ENCODE measurements at places on chromosomes 1 and 21.

DNA sequence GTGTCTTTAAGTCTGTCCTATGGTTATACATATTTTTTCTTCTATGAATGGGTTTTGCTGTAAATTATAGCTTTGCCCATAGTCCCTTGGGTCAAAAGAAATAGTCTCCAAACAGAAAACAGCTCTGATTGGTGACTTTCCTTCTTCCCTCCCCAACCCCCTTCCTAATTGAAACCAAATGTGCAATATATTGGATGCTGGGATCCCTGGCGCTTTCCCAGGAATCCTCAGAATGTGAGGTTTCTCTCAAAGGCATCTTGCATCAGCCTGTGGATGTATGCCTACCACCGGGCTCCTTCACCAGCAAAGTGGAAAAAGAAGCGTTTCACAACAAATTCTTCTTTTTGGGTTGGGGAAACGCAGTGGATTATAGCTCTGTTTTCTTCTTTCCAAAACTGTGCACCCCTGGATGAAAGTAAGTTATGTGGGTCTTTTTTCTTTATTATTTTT, at the start of gene DDR2:
Gene DDR2, plus strand, starts transcription at position 248 of the 450 bp plus-strand sequence. CDS start 86,600 bp downstream, outside the sequence.
- DNase-seq, result no peak

DNA sequence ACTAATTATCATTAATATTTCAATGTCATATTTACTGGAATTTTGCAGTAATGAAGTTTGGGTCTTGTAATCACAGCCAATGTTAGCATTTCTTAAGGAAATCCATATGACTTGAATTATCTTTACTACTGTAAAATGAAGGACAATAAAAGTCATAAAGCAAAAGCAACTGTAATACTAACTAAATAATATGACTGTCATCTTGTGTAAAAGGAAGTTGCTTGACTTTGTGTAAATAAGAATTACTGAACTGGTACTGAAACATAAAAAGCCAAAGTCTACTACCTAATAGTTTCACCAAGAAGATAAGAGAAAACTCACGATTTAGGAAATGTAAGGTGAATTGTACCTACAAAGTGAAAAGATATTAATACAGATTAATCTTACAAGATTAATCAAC, 57.5 kb downstream of the ATP6V1G3 start:
- no peak for DNase-seq

DNA sequence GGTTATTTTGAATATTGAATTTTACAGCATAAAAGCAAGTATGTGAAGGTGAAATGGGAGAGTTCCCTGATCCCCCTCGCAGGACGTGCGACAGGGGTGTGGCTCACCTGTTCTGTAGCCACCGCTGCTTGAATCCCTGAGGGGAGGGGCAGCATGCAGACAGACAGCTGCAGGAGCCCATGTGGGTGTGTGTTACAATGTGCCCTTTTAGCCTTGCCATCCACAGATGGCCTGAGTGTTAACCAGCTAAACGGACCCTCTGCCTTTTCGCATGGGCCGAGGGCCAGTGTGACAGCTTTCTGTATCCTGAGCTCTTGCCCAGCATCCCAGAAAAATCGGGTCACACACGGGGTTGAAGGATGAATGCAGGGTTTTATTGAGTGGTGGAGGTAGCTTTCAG, 43.3 kb downstream of the JAM2 start:
- DNase-seq, result no peak

GRCh38 chr1:28111157-28111556, 22.7 kb upstream of the EYA3 start:
- no peak for DNase-seq

DNA sequence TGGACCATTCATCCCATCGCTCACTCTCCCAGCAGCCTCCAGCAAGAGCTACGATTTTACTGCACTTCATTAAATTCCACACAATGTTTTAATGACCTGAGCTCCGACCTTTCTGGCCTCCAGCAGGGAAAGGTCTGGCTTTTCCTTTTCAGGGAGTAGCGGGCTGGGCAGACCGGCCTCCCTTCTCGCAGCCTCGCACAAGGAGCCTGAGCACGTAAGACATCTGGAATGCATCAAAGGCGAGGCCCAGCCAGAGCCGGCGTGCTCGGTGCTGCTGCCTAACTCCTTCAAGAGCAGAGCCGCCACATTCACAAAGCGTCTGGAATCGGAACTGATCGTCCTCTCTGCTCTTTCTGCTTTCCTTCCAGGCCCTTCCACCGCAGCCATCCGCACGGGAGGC, 32.5 kb upstream of the FHAD1 start:
- DNase-seq, result no peak

GRCh38 chr1:66300972-66301451, 232.9 kb upstream of the SGIP1 start:
- peak; percentile 52 for DNase-seq

GRCh38 chr1:227731241-227731677, 3.8 kb downstream of the JMJD4 start:
- DNase-seq, result no peak

GRCh38 chr21:15121097-15121654, 56.4 kb upstream of the NRIP1 start:
- no peak for DNase-seq

DNA sequence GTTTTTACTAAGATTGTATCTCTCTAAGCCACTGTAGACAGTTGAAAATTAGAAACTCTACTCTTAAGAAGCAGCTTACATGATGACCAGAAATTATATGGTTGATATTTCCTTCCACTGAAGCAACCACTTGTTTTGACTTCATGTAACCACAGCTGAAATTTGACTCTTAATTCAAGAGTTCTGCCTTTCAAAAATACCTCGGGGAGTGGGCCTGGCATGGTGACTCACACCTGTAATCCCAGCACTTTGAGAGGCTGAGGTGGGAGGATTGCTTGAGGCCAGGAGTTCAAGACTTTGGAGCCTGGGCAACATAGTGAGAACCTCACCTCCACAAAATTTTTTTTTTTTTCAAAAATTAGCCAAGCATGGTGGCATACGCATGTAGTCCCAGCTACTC, 4.3 kb downstream of the AMPD1 start:
- no peak for DNase-seq

GRCh38 chr1:84006591-84006990, 7.7 kb upstream of the TTLL7 start:
- DNase-seq, result no peak

DNA sequence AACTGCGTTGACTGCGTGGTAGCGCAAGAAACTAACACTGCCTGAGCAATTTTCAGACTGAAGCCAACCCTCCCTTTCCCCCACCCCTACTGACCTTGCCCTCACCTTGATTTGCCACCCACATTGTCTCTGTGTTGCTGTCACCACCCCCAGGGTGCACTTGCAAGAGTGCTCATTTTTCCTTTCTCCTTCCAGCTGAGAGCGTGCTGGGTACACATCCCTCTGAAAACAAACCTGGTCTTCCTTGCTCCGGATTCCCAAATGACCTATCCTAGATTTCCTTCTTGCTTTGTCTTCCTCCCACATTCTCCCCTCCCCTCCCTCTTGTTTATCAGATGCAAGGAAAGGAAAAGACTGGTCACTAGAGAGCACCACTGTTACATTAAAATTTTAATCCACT, 24.2 kb downstream of the MPZ start:
- no peak for DNase-seq

- DNase-seq, result no peak
Observed at GRCh38 chr1:167708940-167709389, 12.8 kb upstream of the MPZL1 start.

DNA sequence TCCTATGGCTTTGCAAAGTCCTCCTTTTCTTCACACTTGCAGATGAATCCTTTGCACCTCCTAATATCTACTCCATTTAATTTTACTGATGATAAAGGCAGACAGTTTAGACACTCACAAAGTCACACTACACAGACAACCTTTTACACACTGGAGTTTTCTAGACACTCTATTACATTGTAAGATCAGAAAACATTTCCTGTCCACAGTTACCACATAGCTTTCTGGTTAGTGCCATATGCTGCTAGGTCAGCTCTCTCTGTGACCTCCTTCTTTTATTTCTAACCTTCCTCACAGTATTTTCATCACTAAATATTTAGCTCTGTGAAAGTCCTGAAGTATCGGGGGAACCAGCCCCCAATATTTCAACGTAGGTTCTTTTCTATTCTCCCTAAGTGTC, 5.1 kb downstream of the SH2D1B start:
- no peak for DNase-seq

Measured in CD8-positive, alpha-beta memory T cell (primary cell).